ENCODE measurements at places on chromosomes 16 and 17.

- no peak for DNase-seq
Observed at GRCh38 chr16:85577899-85578598, 35.1 kb upstream of the GSE1 start.

GRCh38 chr16:1333854-1334700 is 632 bp downstream of the BAIAP3 start:
- DNase-seq: no peak

GRCh38 chr17:36885153-36885735 is 52.0 kb upstream of the LHX1 start:
- DNase-seq: no peak

GRCh38 chr16:1371054-1371978 is 19.6 kb downstream of the GNPTG start:
- no peak for DNase-seq
